ENCODE measurements at places on chromosomes 1 and 21. TPM values are rescaled to one million over a fixed set of nuclear protein-coding genes. Genes with fewer than 3 reads are reported as not detected.

GRCh38 chr1:228321895-228322294 lies 84.7 kb downstream of the TRIM11 start:
- DNase-seq, result no peak
- H3K4me3 ChIP-seq, result no peak overlapping the region
- H3K27me3 ChIP-seq, result no peaks in the 10 kb centered on the region
- H3K27ac ChIP-seq, result no peak overlapping the region
- H3K4me1 ChIP-seq, result no peaks in the 10 kb centered on the region
- H3K36me3 ChIP-seq, result peaks cover 52% of the 10 kb centered on the region

DNA sequence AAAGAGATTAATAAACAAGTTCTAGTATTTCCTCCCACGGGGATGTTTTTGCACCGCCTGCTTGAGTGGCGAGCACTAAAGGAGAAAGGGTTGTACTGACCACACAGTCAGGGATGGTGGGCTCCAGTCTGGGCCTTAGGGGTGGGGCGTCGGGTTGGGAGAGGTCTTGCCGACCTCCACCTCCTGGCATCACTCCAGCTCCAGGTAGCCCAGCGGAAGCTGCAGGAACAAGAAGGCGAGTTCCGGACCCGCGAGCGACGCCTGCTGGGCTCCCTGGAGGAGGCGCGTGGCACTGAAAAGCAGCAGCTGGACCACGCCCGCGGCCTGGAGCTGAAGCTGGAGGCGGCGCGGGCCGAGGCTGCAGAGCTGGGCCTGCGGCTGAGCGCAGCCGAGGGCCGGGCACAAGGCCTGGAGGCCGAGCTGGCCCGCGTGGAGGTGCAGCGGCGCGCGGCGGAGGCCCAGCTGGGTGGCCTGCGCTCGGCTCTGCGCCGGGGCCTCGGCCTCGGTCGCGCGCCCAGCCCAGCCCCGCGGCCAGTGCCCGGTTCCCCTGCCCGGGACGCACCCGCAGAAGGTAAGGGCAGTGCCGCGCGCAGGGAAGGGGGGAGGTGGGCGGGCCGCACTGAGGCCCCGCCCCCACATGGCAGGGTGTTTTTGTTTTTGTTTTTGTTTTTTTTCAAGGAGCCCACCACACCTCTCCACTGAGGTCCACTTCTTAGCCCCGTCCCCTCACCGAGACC lies 19.7 kb downstream of the MFAP2 start:
- no peak overlapping the region for H3K27ac ChIP-seq
- H3K4me1 ChIP-seq, result no peaks in the 10 kb centered on the region
- H3K36me3 ChIP-seq, result no peaks in the 10 kb centered on the region
- no peaks in the 10 kb centered on the region for H3K27me3 ChIP-seq
- H3K4me3 ChIP-seq, result peak overlapping the region; percentile 40

- no peak overlapping the region for H3K4me3 ChIP-seq
- no peaks in the 10 kb centered on the region for H3K27me3 ChIP-seq
- H3K36me3 ChIP-seq, result no peaks in the 10 kb centered on the region
Observed at GRCh38 chr1:205274041-205274691, 46.4 kb downstream of the TMCC2 start.

GRCh38 chr1:110606657-110607535 lies 738 bp upstream of the KCNA2 start:
- H3K4me3 ChIP-seq, result peak overlapping the region; percentile 38
- peaks cover 28% of the 10 kb centered on the region for H3K27me3 ChIP-seq
- H3K4me1 ChIP-seq, result no peaks in the 10 kb centered on the region
- peak; percentile 24 for DNase-seq
- no peak overlapping the region for H3K27ac ChIP-seq

DNA sequence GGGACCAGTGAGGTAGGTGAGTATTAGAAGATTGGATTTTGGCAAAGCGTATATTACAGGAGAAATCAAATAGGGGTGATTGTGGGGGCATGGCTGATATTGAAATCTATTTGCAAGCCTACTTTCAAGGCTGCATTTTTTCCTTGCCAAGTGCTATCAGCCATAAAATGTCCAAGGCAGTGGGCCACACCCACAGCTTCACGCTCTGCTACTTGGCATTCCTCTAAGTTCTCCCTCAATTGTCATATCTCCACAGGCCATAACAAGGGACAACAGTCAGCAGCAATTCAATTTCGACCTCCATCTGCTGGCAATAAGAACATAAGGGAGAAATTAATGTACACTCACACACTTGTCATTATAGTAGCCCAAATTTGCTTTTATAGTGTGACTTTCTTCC lies 667.1 kb upstream of the PKN2 start:
- peak; percentile 50 for DNase-seq
- no peaks in the 10 kb centered on the region for H3K36me3 ChIP-seq
- H3K27me3 ChIP-seq, result no peaks in the 10 kb centered on the region
- H3K27ac ChIP-seq, result no peak overlapping the region
- no peaks in the 10 kb centered on the region for H3K4me1 ChIP-seq
- H3K4me3 ChIP-seq, result no peak overlapping the region

- no peak overlapping the region for H3K4me3 ChIP-seq
- H3K4me1 ChIP-seq, result peaks cover 9% of the 10 kb centered on the region
- H3K27me3 ChIP-seq, result peaks cover 5% of the 10 kb centered on the region
- DNase-seq, result no peak
- H3K36me3 ChIP-seq, result peaks cover 4% of the 10 kb centered on the region
Observed at GRCh38 chr1:24920533-24920925, 9.5 kb downstream of the RUNX3 start.

DNA sequence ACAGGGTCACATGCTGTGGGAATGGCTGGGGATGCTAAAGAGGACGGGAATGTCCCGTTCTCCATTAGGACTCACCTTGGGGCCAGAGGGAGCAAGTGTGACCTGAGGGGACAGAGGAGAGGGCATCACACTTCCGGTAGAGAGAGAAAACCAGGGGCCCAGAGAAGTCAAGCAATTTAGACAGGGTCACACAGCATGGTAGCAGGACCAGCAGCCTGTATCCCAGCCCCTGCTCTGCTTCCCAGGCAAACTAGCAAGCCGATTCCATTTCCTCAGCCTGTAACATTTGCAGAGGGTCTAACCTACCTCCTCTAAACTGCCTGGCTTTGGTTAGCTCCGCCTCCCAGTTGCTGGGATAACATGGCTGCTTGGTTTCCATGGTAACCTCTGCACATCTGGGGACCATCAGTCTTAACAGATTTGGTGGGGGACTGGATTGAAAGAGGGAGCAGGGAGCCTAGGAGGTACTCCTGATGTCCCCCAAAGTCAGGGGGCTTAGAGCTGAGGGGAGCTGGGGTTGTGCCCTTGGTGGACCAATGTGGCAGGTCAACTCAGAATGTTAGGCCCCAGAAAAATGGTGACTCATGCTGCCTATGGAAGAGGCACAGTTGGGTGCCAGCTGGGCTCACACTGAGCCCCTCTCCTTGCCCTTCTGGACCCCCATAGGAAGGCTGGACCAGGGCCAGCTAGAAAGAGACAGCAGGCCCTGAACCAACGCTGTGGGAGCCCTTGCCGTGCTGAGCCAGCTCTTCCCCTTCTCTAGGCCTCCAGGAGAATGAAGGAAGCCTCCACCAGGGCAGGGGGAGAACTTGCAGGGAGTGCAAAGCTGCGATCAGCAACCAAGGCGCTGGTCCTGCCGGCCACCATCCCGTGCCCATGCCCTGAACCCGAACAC lies 9.5 kb downstream of the COL16A1 start:
- H3K4me3 ChIP-seq, result no peak overlapping the region
- H3K27me3 ChIP-seq, result no peaks in the 10 kb centered on the region
- no peak for DNase-seq
- no peaks in the 10 kb centered on the region for H3K4me1 ChIP-seq

The CFHR1 gene
- 0.04 TPM for polyA plus RNA-seq
